ENCODE measurements at places on chromosomes 2 and 18.

DNA sequence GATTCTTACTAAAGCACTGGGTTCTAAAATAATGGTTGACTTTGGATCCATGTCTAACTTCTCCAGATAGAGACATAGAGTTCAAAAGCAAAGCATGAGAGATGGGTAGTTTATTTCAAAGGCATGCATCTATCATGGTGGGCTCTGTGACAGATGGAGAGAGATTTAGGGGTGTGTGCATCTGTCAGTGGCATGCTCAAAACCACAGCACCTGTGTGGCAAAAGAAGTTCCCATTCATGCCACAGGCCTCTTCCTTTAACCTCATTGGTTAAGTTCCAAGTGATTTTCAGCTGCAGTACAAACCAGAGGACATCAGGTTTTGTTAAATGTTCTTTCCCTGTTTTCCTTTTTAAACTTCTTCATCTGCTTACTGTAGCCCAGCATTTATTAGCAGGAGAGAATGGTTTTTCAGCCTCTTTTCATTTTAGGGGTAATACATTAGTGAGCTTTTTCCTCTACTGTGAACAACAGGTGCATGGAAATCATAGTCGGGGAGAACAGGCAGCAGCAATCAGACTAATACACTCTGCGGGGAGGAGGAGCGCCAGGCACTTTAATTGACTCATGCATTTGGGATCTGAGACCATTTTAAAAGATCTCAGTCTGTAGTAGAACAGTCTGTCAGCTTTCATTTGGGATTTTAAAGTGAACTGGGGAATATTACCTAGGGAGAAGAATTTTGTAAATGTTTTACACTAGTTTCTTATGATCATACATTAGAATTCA is 52.4 kb upstream of the UPP2 start:
- no peak for DNase-seq

DNA sequence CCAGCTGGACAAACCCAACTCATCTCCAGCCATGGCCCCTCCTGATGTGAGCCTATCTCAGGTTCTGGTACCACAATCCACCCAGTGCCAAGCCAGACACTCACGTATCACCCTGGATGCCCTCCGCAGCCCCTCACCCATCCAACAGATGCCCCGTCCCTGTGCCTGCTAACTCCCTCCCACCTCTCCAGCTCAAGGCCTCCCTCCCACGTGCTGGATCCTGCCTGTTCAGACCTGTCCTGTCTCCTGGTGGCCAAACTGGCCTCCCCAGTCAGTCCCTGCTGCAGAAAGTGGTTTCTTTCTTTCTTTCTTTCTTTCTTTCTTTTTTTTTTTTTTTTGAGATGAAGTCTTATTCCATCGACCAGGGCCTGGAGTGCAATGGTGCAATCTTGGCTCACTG is 86.2 kb downstream of the RRM2 start:
- no peak for DNase-seq

GRCh38 chr2:67716895-67717396 is 319.8 kb downstream of the ETAA1 start:
- no peak for DNase-seq

DNA sequence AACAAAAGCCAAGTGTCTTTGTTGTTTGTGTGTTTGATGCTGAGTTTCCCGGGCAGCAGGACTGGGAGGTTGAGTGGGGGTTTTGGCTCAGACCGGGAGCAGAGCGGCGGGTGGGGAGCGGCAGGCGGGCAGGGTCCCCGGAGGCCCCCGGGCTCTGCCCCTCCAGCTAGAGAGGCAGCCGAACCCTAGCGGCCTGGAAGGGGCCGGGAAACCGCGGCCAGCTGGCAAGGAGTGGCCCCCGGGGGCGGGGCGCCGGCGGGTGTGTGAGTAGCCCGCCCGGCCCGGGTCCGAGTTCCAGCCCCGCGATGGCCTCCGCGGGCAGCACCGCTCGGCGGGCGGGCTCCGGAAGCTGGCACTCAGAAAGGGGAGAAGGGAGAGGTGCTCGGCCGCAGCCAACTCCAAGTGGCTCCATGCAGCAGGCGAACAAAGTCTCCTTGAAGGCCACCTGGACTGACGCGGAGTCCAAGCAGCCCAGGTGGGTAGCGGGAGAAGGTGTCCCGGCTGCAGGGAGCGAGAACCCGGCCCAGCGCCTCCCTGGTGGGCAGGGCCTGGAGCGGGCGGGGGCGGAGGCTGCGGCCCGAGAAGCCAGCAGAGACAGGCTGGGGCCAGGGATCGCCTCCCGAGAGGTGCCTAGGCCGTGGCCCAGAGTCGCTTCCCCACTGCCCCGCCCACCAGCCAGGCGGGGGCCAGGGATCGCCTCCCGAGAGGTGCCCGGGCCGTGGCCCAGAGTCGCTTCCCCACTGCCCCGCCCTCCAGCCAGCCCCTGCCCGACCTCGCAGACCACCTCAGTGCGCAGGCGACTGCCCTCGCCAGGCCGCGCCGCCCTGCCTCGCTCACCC is at the start of gene ANKRD53:
Gene ANKRD53, plus strand, starts transcription at position 290 of the 839 bp plus-strand sequence. Its CDS starts 16 bp downstream, at position 306.
- DNase-seq: peak; percentile 13

- DNase-seq: no peak
These were observed 240.4 kb downstream of the IKZF2 start for GRCh38 chr2:212911011-212911410.

GRCh38 chr2:223944166-223944702 is 901 bp downstream of the WDFY1 start:
- DNase-seq: peak; percentile 50

Measured in dorsolateral prefrontal cortex (tissue), 122 donors.